Activated naive CD4-positive, alpha-beta T cell treated with anti-CD3 and anti-CD28 coated beads for 36 hours (primary cell): ENCODE measurements at places on chromosomes 2 and 18. TPM values are rescaled to one million over a fixed set of nuclear protein-coding genes. Genes with fewer than 3 reads are reported as not detected.

DNA sequence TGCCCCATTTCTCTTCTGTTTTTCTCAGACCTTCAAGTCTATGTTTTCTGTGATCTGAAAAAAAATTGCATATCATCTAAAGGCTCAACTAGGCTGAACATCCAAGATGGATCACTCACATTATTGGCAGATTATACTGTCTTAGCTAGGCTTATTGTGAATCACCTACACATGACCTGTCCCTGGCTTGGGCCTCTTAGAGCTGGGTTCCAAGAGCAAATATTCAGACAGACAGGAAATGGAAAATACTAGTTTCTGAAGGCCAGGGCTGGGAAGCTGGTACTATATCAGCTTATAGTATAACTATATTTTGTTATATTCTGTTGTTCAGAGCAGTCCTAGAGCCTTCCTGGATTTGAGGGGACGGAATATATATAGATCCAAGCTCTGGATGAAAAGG is 90.3 kb downstream of the PIK3C3 start:
- H3K36me3 ChIP-seq, result peaks cover 17% of the 10 kb centered on the region
- no peak overlapping the region for H3K27ac ChIP-seq
- no peak for DNase-seq

- DNase-seq, result no peak
- H3K36me3 ChIP-seq, result no peaks in the 10 kb centered on the region
- no peak overlapping the region for H3K4me3 ChIP-seq
- H3K4me1 ChIP-seq, result no peaks in the 10 kb centered on the region
These were observed 164.7 kb downstream of the GRB14 start for GRCh38 chr2:164456619-164457018.

GRCh38 chr2:216546641-216547403 is 48.2 kb downstream of the RPL37A start:
- no peak for DNase-seq
- H3K27ac ChIP-seq, result no peak overlapping the region
- no peak overlapping the region for H3K4me3 ChIP-seq
- H3K4me1 ChIP-seq, result no peaks in the 10 kb centered on the region

GRCh38 chr2:169119123-169119760 is 49.9 kb downstream of the DHRS9 start:
- H3K4me3 ChIP-seq, result no peak overlapping the region
- no peak for DNase-seq
- no peak overlapping the region for H3K27ac ChIP-seq

SCYGR4 gene
- total RNA-seq, result not detected

GRCh38 chr2:169702996-169703395 is 8.7 kb downstream of the PHOSPHO2 start:
- DNase-seq, result no peak
- no peaks in the 10 kb centered on the region for H3K4me1 ChIP-seq
- no peaks in the 10 kb centered on the region for H3K27me3 ChIP-seq
- no peak overlapping the region for H3K4me3 ChIP-seq
- H3K27ac ChIP-seq, result no peak overlapping the region

GRCh38 chr2:106758901-106759497 is 127.0 kb downstream of the ST6GAL2 start:
- peaks cover 3% of the 10 kb centered on the region for H3K27me3 ChIP-seq
- no peak overlapping the region for H3K4me3 ChIP-seq
- DNase-seq, result no peak
- no peaks in the 10 kb centered on the region for H3K36me3 ChIP-seq
- H3K27ac ChIP-seq, result no peak overlapping the region
- no peaks in the 10 kb centered on the region for H3K4me1 ChIP-seq
